ENCODE measurements at places on chromosomes 2 and 18. TPM values are rescaled to one million over a fixed set of nuclear protein-coding genes. Genes with fewer than 3 reads are reported as not detected.

- no peak for DNase-seq
Observed at GRCh38 chr18:48408111-48408726, 964 bp downstream of the ZBTB7C start.

GRCh38 chr2:160225722-160226121, 25.6 kb upstream of the ITGB6 start:
- DNase-seq, result no peak

FSIP2 gene
- 0.04 TPM for total RNA-seq

DNA sequence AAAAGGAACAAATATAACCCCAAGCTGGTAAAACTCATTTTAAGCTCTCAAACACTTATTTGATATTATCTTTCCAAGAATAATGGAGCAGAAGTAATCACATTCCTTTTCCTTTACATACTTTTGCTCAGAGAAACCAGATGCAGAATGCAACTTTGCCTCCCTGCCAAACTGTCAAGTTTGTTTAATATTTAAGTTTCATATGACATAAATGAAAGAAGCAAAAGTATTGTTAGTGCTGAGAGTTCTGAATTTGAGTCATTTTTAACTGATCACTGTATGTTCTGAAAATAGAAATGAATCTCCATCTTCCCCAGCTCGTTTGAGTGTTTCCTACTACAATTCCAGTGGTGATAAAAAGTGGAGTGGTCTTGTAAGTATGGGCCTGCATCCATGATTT, 423.4 kb downstream of the PID1 start:
- no peak for DNase-seq

GRCh38 chr18:48138660-48139430, 208.4 kb upstream of the SMAD2 start:
- DNase-seq, result no peak

XDH gene
- total RNA-seq, result not detected

GRCh38 chr2:118321432-118322105, 233.3 kb downstream of the INSIG2 start:
- DNase-seq, result no peak

ATP6V1C2 gene
- not detected for total RNA-seq

TRAF3IP1 gene
- 7.4 TPM for total RNA-seq

DNA sequence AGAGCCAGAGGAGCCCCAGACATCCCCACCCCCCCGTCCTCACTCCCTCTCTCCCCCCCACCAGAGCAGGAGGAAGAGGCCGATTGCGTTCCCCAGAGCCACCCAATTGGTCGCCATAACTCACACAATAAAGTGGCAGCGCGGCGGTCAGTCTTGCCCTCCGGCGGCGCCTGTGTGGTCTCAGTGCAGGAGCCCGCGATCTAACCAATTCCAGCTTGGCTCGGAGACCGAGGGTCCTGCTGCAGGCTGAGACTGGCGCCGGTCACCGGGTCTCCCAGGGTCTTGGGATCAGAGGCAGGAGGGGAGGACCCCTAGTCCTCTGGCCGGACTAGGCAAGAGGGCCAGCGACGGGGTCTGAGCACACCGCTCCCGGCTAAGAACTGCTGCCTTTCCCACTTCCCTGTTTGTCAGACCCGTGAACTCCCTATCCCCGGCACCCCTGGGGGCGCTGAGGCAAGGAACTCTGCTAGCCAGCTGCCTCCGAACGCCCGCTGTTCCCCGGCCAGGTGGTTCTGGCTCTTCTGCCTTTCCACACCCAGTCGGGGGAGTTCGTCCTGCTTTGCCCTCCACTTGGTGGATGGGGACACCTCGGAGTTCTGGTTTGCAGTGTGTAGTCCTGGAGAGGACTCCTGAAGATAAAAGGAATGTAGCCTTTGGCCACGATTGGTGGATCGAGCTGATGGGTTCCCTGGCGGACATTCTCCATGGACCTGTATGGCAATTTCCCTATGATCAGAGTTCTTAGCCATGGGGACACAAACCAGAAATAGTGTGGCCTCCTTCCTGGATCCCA, 1.0 kb upstream of the HOXD12 start:
- no peak for DNase-seq

DNA sequence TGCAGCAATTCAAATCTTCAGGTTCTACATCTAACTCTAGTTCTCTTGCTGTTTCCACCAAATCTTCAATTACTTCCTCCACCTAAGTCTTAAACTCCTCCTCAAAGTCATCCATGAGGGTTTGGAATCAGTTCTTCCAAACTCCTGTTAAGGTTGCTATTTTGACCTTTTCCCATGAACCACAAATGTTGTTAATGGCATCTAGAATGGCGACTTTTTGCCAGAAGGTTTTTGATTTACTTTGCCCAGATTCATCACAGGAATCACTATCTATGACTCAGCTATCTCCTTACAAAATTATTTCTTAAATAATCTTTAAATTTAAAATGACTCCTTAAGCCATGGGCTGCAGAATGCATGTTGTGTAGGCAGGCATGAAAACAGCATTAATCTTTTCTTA, 368.9 kb upstream of the TNP1 start:
- DNase-seq, result no peak

FSHR gene
- not detected for total RNA-seq

DNA sequence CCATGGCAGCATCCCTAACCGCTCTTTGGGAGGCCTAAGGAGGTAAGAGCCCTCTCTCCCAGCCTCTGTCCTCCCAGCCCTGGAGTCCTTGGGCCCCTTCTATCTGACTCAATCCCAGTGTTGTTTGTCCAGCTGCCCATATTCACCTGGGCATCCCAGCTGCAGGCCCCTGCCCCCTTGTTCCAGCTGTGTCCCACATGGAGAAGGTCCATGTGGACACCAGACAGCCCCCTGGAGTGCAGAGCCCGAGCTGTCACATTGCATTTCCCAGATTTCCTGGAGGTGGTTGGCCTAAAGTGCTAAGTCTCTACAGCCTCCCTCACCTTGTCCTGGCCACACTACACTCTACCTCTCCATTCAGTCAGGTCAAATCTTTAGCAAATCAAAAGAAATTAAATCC, 42.5 kb downstream of the PSD4 start:
- no peak for DNase-seq

DNA sequence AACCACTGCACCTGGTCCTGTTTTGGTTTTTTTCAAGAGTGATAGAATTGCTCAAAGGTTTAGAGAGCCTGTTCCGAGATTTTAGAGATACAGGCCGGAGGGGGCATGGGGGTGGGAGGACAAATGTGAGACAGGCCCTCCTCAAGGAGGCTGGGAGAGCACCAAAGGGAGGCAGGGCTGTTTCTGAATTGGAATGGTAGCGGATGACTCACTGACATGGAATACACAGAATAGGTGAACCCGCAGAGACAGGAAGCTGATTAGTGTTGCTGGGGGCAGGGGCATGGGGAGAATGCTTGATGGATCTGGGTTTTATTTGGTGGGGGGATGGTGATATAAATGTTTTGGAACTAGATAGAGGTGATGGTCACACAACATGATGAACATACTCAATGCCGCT, 111.0 kb upstream of the MGAT5 start:
- DNase-seq, result no peak

GRCh38 chr2:162385536-162385935, 41.6 kb downstream of the GCA start:
- no peak for DNase-seq

DNA sequence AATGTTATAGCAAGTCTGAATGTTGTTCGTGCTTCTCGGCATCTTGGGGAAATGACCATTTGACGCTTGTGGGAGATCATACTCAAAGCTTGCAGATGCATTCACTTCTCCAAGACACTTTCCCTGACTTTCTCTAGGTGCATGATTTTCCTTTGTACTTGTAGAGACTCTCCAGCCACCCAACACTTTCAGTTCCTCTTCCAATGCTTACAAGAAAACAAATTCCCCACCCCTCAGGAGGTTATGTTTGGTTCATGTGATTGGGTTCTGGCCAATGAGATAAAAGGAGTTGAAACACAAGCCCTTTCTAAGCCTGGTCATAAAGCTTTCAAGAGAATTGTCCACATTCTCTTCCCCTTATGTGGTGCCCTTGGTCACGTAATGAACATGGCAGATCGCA, 156.3 kb downstream of the EPHA4 start:
- no peak for DNase-seq

Measured in K562 (cell line).